ENCODE measurements at places on chromosomes 7 and 10. TPM values are rescaled to one million over a fixed set of nuclear protein-coding genes. Genes with fewer than 3 reads are reported as not detected.
A peak's percentile ranks its signal among the peaks of the same experiment; 100 is the strongest.

SLC16A9 gene
- 2.1 TPM for total RNA-seq

OR9A2 gene
- total RNA-seq = 0.25 TPM

OR2A42 gene
- total RNA-seq = 0.05 TPM

VIPR2 gene
- 21.6 TPM for total RNA-seq

CPSF4 gene
- 15.8 TPM for total RNA-seq

ZNF786 gene
- 2.6 TPM for total RNA-seq

ZNHIT1 gene
- 47.9 TPM for total RNA-seq

CPXM2 gene
- 3.0 TPM for total RNA-seq

CHST15 gene
- total RNA-seq = 5.6 TPM

CLDN12 gene
- total RNA-seq = 39.9 TPM

GRCh38 chr10:59517996-59518395, 155.6 kb upstream of the FAM13C start:
- no peak for DNase-seq

- no peak for DNase-seq
Observed at GRCh38 chr10:113945075-113945686, 90.7 kb downstream of the NHLRC2 start.

DNA sequence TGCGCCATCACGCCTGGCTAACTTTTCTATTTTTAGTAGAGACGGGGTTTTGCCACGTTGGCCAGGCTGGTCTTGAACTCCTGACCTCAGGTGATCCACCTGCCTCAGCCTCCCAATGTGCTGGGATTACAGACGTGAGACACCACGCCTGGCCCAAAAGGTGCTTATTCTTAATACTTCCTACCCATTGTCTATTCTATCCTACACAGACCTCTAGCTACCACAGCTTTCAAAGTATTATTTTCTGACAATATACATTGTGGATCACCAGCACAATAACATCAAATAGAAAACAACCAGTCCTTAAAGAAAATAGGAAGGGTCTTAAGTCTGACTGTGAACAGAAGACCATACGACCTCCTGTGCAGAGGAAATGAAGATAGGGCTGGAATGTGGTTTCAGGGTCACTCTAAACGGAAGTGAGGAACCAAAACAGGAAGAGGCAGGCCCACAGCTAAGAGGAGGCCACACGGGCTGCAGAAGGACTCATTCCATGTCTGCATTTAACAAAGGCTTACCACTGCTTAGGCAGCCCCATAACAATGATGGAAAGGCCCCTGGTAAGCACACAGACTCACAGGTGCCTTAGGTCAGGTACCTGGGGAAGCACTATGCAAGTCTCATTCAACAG, 115.2 kb downstream of the ZFAND4 start:
- no peak for DNase-seq

GRCh38 chr10:82982110-82982608, 1107.2 kb downstream of the NRG3 start:
- DNase-seq = no peak

GRCh38 chr7:30755384-30756154, 3.6 kb downstream of the INMT start:
- peak; percentile 81 for DNase-seq

GRCh38 chr7:41574377-41574776, 128.5 kb downstream of the INHBA start:
- DNase-seq = no peak

DNA sequence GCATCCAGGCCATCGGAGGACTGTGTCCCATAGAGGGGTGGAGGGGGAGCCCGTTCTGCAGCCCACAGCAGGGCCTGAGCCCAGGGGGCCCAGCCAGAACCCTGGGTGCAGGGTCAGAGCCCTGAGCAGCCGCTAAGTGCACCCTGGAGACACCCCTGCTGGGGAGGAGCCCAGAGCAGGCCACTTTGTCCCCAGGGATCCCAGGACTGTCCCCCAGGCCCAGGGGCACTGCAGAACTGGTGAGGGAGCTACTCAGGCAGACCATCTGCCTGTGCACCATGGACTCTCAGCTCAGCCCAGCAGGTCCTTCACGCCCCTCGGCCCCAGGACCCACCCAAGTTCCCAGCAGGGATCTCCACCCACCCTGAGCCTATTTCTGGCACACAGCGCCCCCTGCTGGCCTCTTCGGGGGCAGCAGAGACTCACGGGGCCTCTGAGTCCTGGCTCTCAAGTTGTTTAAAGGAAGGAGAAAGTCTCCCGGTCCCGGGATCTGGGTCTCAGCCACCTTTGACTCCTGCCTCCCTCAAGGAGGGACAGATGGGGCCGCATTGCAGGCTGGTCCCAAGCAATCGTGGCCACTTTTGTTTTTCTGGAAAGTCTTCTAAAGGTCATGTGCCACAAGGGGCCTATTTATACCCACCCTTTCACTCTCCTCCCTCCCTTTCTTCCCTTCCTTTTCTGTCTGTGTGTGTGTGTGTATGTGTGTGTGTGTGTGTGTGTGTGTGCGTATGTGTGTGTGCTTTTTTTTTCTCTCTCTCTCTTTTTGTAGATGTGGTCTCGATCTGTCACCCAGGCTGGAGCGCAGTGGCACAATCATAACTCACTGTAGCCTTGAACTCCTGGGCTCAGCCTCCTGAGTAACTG, 90.3 kb downstream of the MYL10 start:
- peak; percentile 62 for DNase-seq

GRCh38 chr10:30821994-30822692, 192.6 kb upstream of the LYZL2 start:
- DNase-seq = no peak

- DNase-seq = no peak
Observed at GRCh38 chr7:158861004-158861787, 4.8 kb downstream of the DYNC2I1 start.

- no peak for DNase-seq
Observed at GRCh38 chr10:126124668-126125349, 228.4 kb downstream of the FANK1 start.

DNA sequence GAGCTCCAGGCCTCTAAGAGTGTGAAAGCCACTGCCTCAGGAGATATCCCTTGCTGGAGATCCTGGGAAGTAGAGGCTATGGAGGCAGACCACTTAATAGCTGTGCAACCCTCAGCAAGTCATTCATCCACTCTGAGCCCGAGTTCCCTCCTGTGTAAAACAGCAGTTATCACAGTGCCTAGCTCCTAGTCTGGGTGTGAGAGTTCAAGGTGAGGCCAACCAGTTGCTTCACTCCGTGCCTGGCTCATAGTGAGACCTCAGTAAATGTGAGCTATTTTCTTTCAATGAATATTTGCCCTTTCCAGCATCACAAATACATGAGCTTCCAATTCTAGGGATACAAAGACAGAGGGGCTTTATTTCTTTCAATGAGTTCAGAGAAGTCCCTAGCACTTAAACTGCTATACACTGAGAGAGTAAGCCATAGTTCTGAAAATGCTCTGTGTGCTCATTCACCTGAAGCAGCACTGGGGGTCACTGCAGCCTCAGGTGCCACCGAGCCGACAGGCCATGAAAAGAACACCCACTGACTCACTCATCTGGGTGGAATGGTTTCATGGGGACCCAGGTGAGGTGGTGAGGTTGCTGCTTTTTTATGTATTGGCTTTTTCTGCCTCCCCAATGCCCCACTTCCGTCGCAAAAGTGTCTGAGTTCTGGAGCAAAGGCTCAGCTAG, 259.8 kb downstream of the KCNMA1 start:
- DNase-seq = no peak

DNA sequence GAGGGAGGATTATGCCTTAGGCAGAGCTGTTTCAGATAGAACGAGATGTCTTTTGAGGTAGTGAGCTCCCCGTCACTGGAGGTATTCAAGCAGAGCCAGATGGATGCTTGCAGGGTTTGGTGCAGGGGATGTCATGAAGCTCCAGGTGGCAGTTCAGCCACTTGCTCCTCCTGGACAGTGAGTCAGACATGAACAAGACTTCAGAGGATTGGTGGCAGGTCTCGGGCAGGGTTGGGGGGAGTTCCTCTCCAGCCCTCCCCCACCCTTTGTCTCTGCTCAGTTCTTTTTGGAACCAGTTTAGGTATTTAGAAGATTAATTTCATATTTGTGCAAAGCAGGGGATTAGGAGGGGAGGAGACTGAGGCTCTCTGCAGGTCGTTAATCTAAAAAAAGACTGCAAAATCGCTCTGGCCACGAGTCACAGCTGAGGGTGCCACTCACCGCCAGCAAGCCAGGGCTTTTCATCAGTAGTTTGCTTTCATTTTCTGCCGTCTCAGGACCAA, 21.5 kb upstream of the MYL10 start:
- no peak for DNase-seq

DNA sequence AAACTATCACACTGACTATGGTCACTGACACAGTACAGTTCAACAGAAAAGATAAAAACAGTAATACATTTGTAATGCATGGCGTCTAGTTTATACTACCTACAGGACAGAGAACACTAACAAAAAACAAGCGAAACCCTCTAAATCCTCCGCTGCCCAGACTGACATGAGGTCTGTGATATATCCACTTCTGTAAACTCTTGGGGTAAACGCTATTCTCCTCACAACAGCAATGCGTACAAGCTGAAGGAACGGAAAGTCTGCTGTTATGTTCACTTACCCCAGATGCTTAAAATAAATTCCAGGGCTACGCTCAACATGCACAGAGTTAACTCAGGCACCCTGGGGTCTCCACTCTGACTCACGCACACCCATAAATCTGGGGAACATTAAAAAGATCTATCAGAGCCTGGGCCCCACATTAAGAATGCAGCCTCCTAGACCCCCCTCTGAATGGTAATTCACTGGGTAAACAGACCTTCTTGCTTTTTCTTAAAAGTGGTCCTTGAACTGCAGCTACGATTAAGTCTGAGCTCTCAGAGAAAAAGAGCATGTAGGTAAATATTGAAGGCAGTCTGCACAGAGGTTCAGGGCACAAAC, 105.6 kb downstream of the CTBP2 start:
- no peak for DNase-seq

DNA sequence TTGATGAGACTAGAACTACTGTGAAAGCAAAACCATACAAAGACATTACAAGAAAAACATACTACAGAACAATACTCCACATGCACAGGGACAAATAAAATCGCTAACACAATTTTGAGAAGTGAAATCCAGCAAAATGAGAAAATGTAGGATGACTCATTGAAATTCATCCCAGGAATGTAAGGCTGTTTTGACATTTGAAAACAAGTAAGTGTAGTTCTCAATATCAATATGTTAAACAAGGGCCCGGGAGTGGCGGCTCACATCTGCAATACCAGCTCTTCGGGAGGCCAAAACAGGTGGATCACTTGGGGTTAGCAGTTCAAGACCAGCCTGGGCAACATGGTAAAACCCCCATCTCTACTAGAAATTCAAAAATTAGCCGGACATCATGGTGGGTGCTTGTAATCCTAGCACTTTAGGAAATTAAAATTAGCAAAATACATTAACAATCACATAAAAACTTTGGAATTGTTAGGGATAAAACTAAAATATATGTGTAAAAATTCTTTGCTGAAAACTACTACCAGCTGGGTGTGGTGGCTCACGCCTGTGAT, 113.7 kb upstream of the ADARB2 start:
- DNase-seq = no peak

DNA sequence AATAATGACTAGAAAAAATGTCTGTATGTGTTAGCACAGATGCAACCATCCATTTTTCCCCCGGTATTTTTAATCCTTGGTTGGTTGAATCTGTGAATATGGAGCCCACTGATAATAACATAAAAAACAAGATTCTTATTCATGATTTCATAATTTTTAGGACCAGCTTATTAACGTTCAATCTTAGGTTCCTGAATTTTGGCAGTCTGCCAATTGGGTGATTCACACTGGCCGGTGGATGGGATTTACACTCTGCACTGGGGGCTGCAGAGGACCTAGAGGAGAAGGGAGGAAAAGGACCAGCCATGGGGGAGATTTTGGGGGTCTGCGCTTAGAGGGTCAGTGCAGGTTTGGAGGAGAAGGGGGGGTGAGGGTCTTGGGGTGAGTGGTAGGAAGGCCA, 327.9 kb downstream of the ACTR3B start:
- DNase-seq = no peak

DNA sequence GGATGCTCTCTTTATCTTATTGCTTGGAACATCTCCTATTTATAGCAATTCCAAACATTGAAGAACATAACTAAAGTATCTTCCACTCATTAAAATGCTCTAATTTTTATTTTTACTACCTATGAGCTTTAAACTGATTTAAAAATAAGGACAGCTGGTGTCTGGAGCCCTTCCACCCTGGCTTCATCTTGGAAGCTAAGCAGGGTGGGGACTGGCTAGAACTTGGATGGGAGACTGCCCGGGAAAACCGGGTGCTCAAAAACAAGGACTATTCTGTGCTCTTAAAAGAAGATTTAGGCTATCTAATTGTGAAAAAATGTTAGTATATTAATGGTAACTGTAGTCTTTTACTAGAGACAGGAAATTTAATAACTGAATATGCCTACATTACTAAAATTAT, 69.2 kb downstream of the ARMC3 start:
- no peak for DNase-seq

DNA sequence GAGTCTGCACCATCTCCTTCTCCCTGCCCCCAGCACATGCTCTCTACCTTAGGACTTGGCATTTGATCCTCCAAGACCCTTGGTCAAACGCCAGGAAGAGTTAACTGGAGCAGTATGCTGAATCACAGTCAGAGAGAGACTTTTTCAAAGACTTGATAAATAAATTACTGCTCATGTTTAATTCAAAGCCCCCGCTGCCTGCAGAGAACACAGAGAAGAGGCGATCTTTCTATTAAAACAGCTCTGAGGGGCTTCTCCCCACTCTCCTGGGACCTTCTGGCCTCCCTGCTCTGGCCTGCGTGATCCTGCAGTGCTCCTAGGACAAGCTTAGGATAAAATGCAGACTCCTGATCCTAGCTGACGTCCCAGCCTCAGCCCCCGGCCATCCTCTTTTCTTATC, 47.8 kb downstream of the NPTX2 start:
- no peak for DNase-seq

- no peak for DNase-seq
Observed at GRCh38 chr10:38159004-38159403, 64.9 kb downstream of the ZNF37A start.

DNA sequence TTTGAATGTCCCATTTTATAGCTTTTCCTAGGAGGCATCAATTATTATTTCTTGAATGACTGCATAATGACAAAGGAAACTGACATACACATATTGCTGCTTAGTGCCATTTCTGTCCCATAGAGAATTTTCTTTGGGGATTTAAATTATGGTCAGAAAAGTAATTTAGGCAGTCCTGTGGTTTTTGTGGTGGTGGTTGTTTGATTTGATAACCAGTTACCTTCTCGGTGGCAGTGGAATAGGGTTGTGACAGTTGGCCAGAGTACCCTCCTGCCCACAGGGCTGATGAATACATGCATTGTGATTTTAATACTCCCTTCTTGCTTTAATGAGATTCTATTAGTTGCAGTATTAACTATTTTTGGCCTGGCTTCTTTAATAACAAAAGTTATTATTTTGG, 6.6 kb upstream of the SGCE start:
- no peak for DNase-seq

- DNase-seq = no peak
Observed at GRCh38 chr10:132926070-132926469, 16.3 kb downstream of the CFAP46 start.

Measured in heart right ventricle (tissue), 16 donors.